Activated naive CD8-positive, alpha-beta T cell treated with anti-CD3 and anti-CD28 coated beads for 36 hours (primary cell): ENCODE measurements at places on chromosomes 4 and X.

DNA sequence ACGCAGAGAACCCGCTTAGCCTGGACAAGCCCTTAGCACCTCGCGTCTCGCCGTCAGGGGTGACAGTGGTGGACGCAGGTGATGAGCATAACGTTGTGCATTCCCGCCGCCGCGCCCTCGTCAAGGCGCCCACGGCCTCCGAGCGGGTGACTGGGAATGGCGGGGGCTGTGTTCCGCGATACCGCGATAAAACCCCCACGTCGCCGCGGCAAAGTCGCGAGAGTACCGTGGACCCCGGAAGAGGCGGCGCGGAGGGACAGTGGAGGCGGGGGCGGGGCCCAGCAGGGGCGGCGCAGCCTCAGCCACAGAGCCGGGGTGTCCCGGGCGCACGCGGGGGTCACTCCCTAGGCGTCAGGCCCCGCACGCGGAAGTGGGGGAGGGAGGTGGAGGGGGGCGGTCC lies 53.8 kb downstream of the ZFYVE28 start:
- peak; percentile 78 for DNase-seq

DNA sequence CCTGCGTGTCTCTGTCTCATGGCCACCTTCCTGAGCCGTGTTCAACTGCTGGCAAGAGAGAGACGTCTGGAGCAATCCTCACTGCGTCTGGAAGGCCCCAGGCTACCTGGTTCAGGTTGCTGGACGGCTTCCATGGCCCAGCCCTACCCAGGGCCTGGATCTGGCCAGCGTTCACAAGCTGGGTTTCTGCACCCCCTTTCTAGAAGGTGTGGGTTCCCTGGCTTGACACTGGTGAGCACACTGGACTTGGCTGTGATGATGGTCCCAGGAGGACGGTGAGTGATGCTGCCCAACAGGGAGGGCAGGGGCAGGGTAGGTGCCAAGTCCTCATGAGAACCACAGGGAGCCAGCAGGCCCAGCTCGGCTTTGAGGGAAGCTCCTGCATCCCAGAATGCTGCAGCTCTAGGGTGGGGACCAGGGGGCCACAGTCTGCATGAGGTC lies 63.4 kb downstream of the HTRA3 start:
- no peak for DNase-seq

DNA sequence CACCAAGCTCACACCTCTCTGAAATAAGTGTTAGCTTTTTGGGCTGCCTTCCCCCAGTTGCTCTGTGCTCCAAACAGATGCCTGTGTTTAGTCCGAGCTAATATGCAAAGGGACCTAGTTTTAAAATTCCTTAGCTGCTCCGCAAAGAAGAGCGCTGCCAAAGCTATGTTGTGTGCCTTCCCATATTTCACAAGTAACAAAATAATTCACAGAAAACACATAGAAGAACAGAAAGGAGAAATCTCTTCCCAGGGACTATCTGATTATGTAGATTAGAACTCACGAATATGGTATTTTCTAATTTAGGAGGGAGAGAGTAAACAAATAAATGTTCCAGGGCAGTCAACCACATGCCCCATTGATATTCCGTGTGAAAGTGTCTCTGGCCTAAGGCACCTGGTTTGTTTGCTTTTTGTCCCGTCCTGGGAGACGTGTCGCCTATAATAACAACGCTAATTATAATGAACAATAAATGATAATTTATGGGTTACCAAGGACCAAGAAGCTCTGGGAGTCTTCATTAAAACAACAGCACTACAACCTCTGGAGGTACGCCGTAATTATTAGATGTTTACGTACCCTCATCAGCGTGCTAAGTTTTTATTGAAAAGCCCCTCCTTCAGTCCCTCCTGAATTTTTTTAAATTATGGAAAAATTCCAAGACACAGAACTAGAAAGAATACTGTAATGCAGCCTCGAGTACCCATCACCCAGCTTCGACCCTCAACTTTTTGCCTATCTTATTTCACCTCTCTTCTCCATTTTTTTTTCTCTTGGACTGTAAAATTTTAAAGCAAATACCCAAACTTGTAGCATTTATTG lies 1.2 kb upstream of the CCNG2 start:
- no peak for DNase-seq

GRCh38 chrX:20217271-20217670 lies 49.4 kb downstream of the RPS6KA3 start:
- DNase-seq: no peak

- DNase-seq: no peak
These were observed 76.9 kb downstream of the DHRSX start for GRCh38 chrX:2423899-2424298.

DNA sequence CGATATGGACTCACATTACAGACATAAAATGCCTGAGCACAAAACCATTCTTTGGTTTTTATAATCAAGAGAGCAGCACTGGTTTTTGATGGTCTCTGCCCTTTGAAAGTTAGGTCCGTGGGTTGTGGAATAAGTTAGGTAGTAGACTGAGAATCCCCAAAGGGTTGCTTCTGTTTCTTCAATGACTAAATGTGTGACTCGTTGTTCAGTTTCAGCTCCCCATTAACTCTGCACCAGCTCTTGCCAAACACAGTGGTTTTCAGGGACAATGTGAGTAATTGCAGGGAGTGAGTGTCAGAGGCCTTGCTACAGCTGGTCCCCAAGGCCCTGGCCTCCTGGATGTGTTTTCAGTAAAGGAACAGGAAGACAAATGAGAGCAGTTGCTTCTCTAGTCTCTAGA lies 24.8 kb downstream of the SMIM20 start:
- peak; percentile 56 for DNase-seq

DNA sequence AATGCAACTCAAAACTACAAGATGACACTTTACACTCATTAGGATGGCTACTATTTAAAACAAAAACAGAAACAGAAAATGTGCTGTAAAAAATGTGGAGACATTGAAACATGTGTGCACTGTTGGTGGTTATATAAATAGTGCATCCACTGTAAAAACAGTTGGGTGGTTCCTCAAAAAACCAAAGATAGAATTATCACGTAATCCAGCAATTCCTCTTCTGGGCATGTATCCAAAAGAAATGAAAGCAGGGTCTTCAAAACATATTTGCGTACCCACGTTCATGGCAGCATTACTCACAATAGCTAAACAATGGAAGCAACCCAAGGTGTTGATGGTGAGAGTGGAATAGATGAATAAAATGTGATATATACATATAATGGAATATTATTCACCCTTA lies 967.2 kb downstream of the TRAM1L1 start:
- no peak for DNase-seq

- no peak for DNase-seq
These were observed 7.5 kb downstream of the YY2 start for GRCh38 chrX:21863241-21863640.

DNA sequence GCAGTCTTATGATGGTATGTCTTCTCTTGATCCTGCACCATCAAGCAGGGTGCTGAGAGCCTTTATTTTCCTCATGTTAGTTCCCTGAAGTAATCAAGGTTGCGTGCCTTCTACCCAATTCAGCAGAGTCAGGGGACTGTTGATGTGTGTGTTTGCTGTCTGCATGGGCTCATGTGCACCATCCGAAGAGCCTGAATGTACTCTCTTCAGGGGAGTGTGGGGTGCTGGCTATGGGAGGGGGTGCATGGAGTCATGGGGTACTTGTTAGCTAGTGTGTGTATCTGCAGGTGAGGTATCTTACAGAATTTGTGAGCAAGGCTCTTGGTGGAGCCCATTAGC lies 154.3 kb upstream of the ANXA3 start:
- DNase-seq: no peak

DNA sequence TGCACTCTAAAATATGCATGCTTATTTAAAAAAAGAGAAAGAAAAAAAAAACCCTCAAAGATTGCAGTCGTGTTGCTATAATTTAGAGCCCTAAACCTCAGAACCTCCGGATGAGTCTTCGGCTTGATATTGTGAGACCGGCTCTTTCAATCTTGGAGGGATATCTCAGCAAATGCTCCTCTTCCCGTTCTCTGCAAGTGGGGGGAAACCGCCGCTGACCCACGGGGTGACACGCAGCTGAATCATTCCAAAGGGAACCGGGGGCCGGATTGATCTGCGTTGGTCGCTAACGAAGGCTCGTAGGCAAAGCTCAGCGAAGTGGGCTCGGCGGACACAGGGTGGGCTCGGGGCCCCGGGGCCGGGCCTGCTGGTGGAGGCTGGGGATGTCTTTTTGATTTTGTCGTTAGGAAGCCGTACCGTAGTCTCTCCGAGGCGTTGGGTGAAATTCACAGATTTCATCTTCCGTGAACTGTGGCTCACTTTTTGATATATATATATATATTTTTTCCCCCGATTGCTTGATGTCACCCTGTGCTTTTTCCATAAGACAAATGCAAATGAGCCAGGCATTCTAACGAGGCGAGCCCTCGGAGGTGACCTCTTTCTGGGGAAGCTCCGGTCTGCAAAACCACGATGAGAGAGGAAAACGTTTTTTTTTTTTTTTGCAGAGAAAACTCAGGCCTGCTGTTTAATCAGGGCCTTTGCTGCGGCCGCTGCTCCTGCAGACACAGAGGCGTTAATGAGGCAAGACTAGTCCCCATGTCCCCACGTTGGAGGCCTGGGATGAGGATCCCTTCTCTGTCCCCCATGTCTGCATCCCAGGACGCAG lies 110.7 kb upstream of the PPP2R3B start:
- no peak for DNase-seq

GRCh38 chr4:79495447-79495846 lies 87.4 kb upstream of the GK2 start:
- DNase-seq: no peak

DNA sequence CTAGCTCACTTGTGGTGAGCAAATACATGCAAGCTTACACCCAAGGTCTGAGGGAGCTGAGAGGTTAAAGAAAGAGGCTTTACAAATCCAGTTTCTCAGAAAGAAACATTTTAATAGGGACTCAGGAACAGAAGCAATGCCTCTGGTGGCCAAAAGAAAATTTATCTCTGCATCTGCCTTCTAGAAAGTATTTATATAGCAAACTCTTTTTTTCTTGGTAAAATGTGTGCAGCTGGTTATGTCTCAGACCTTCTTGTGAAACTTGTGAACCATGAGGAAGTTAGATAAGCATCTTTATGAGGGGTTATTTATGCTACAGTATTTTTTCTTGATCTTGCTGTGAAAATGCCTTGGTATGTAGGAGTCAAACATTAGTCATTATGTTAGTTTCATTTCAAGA lies 48.5 kb upstream of the CYSLTR1 start:
- no peak for DNase-seq

- no peak for DNase-seq
These were observed 285.0 kb upstream of the ARSJ start for GRCh38 chr4:114264452-114264851.

GRCh38 chr4:183626168-183626567 lies 32.8 kb downstream of the RWDD4 start:
- DNase-seq: no peak

DNA sequence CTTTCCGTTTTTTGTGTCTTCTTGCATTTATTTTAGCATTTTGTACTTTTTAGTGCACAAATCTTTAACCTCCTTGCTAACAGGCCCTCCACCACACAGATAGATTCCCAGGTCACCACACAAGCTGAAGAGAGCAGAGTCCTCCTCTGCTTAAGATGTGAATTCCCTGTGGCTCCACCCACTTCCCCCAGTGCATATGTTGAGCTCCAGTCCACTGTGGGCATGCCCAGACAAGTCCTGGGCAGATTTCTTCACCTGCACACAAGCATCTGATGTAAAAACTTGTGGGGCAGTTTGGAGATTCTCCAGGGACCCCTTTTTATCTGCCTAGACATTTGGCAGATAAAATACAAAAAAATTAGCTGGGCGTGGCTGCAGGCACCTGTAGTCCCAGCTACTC lies 19.8 kb upstream of the PASD1 start:
- DNase-seq: no peak

DNA sequence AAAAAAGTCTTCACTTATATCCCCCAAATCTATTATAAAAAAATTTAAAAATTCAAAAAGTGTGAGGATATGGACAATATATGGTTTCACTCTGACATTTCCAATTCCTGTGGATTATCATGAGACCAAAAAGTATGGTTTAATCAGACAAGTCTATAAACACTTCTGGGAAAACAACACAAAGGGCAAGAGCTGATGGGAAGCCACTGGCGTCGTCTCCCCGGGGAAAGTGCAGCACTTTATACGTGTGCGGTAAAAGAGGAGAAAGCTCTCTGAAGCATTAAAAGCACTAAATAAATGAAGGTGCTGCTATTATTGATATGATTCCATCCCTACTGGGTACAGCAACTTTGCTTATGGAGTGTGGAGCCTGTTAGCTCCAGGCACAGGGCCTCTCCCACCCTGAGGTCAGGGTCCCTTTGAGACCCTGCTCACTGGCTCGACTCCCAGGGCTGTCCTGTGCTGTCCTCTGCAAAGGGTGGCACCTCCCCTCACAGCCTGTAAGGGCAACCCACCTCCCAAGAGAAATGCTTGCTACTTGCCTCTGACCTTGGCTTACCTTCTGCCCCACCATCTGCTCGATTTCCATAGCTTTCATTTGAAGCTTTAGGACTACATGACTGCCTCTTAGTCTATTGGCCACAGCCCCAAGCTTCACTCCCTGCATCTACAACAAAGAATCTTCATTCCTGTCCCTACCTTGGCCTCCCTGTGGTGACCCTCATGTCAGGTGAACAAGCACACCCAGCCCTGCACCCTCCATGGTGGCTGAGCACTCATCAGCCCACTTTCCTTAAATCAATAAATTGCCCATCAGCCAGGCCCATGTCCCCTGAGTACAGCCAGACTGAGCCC lies 248.6 kb downstream of the HNRNPD start:
- DNase-seq: no peak

DNA sequence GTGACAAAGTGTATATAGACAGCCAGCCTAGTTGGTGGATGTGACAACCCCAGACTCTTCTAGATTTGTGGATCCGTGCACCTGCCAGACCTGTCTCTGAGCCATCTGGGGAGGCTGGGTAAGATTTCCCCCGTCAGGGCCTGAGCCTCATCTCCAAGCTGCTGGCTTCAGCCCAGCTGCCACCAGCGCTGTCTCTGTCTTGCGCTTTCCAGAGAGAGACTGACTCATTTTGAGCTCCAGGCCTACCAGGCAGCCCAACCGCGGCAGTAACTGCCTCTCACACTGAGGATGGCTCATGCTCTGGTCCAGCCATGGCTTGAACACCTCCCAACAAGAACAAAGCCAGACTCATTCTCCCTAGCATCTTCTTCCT lies 26.4 kb downstream of the NOP14 start:
- DNase-seq: peak; percentile 60

- DNase-seq: no peak
These were observed 114.3 kb upstream of the CPEB2 start for GRCh38 chr4:14887842-14888433.

- no peak for DNase-seq
These were observed 627.0 kb downstream of the BCOR start for GRCh38 chrX:39470588-39471407.

DNA sequence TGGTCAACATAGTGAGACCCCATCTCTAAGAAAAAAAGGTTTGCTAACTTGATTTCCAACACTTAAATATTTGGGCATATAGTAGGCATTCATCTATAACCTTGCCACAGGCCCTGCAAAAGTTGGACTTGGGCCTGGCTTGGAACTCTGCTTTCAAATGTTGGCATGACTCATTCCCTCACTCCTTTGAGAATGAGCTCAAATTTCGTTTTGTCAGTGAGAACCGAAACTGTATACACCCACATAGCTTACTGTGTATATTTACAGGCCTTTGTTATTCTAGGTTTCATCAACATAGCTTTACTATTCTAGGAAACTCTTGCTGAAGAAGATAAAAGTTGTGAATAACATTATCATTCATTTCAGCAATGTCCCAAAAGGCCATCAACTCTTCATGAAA lies 88.7 kb upstream of the ELOVL6 start:
- peak; percentile 18 for DNase-seq

- DNase-seq: peak; percentile 51
These were observed 11.8 kb upstream of the DCUN1D4 start for GRCh38 chr4:51831133-51831532.

GRCh38 chr4:75907966-75908365 lies 5.7 kb upstream of the PPEF2 start:
- no peak for DNase-seq

- DNase-seq: no peak
These were observed 43.8 kb downstream of the TNIP2 start for GRCh38 chr4:2712261-2712842.
